Fibroblast of skin of right quadriceps (primary cell): ENCODE measurements at places on chromosomes 5 and 9.

- peak; percentile 20 for DNase-seq
Measured at GRCh38 chr5:173138707-173139106, 5.6 kb upstream of the BNIP1 start.

DNA sequence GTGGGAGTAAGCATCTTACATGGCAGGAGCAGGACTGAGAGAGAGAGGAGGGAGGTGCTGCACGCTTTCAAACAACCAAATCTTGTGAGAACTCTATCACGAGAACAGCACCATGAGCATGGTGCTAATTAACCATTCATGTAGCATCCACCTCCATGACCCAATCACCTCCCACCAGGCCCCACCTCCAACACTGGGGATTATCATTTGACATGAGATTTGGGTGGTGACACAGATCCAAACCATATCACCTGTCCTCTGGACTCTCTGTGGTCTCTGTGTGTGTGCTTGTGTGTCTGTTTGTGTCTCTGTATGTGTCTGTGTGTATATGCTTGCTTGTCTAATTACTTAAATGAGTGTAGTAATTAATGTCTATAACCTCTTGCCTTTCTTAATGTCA, 31.1 kb downstream of the SEC61B start:
- DNase-seq = no peak

GRCh38 chr5:38677636-38678035, 121.2 kb upstream of the LIFR start:
- no peak for DNase-seq

DNA sequence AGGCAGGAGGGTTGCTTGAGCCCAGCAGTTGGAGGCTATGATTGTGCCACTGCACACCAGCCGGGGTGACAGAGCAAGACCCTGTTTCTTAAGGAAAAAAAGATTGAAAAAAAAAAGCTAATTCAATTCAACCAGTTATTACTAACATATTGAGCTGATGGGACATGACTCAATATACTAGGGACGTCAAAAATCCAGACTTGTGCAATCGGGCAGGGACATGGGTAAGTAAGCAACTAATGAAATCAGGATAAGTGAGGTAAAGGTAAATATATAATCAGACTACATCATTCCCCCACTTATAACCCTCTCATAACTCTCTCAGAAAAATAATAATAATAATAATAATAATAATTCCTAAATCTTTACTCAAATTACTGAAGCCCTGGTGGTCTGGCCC, 975 bp upstream of the HAVCR1 start:
- no peak for DNase-seq

- DNase-seq = peak; percentile 61
Measured at GRCh38 chr5:10724781-10725507, 36.1 kb downstream of the DAP start.

DNA sequence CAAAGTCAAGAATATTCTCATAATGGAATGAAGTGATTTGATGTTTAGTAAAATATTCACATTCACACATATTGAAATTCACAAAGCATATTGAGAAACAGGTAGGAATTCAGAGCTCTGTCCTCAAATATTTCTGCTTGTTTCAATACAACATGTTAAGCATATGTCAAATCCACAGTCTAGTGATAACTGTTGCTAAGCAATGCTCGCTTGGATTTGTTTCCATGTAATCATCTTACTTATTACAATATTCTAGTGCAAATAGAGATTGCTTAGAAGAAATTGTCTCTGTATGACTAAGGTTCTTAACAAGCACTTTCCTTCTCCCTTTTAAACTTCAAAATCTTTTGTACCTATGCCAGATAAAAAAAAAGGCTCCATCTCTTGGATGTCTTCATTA, 995.7 kb downstream of the CDH18 start:
- no peak for DNase-seq

DNA sequence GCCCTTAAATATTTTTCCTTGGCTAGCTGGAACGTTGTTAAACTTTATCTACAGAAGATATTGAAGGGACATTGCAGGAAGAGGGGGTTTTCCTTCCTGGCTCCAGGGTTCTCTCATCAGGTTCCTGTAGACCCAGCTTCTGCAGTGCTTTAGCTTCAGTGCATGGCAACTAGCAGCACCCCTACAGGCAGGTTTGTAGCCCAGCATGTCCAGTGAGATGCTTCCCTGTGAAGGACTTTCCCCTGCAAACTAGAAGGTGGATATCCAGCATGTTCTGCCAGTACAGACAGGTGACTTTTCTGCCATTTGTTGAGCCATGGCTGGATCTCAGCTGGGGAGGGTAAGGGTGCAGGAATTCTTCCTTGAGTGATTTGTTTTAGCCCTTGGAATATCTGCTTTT, 10.4 kb downstream of the CCL28 start:
- DNase-seq = no peak

DNA sequence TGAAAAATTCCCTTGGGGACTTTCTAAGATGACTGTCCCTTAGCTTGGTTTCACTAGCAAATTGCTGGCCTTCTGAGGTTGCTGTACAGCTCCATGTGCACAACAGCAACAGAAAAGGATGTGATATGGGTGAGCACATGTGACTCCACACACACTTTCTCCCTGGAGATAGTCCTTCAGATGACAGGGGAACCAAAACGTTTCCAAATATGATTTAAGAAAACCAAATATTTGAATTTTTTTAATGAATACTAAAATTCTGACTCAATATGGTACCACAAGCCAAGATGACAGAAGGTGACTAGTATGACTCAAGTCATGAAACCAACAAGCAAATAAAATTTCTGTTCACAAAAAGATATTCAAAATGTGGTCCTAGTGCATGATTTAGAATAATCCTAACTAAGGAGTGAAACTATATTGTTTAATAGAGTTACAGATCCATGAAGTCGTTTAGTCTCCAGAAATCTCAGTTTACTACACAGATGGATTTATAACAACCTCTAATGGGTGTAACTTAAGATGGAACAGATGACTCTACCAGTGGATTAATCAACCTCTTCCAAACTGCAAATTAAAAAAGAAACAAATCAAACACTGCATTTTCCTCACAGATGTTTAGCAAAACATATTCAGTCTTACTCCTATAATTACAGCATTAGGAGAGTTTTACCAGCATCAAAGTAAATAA, 144.8 kb upstream of the PIK3R1 start:
- DNase-seq = peak; percentile 18

GRCh38 chr5:96114736-96115135, 153.1 kb upstream of the ELL2 start:
- peak; percentile 63 for DNase-seq

DNA sequence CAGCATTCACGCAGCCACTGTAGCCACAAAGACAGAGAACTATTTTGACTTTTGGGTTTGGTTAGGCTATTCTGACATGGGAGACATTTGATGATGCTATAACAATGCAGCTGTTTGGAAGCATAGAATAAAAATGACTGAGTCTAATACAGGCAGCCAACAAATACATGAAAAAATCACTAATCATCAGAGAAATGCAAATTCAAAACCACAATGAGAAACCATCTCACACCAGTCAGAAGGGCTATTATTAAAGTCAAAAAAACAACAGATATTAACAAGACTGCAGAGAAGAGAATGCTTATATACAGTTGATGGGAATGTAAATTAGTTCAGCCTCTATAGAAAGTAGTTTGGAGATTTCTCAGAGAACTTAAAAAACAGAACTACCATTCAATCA, 107.1 kb upstream of the POC5 start:
- DNase-seq = no peak

DNA sequence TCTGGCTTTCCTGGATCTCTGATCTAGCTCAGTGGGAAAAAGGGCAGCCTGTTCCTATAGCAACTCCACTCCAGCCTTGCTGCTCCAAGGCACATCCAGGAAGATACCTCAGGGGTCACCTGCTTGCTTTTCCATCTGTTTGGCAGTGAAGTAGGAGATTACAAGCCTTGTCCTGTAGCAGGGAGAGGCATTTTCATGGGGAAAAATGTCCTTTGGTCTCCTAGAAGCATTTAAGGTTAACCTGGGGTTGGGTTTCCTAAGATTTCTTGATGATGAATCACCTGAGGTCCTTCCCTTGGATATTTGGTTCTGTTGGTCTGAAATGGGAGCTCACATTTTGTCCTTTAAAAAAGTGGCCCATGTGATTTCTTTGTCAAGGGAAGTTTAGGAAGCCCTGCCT, 1.5 kb upstream of the TMEM174 start:
- no peak for DNase-seq

DNA sequence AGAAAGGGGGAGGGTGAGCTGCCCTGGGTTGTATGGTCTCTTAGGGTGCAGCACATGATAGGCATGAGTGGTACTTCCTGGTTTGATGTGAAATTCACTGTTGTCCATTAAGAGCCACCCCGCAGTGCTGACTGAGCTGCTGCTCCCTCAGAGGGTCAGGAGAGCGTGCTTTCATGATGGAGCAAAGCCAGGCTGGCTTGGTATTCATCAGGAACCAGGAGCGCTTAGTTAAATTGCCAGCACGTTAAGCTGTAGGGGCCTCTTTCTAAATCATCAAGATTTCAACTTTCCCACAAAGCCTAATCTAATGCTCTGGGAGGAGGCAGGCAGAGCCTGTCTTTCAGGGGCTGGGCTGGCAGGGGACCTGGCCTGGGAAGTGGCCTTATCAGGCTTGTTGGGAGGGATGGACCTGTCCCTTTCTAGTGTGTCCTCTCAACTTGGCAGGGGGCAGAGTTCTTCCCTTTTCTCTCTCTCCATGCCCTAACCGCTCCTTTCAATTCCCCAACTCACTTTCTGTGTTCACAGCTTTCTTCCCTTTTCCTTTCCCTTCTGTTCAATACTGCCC, 7.9 kb downstream of the CYSTM1 start:
- DNase-seq = peak; percentile 37

DNA sequence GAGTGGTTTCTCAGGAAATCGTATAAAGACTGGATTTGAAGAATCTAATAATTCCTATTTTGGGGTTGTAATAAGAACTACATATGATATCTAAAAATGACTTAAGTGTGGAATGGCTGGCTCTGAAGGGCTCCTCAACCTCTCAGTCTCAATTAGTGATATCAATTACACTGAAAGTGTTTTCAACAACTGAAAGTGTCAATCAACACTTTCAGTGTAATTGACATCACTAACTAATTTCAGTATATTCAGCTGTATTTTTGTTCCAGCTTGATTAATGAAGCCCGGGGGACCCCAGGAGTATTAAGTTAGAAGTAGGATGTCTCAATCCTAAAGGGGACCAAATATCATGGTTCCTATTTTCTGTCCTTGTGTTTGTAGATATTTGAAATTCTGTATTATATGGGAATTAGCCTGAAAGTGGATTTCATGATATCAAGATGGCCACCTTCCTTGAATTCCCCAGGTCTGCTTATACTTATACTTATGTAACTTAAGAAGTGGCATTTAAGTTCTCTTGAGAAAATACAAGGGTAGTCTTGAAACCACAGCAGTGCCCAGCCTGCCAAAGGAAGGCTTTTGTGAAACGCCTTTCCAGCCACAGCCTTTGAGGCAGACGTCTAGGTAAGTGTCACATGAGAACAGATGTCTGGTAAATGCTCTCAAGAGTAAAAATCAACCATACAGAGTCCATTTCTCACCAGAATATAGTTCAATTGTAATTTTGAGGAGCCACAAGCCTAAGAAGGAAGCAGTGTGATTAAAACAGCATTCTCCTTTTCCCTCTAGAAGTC, 4.6 kb downstream of the BASP1 start:
- DNase-seq = peak; percentile 20

GRCh38 chr5:29089591-29090130, 2051.3 kb upstream of the CDH9 start:
- DNase-seq = no peak

DNA sequence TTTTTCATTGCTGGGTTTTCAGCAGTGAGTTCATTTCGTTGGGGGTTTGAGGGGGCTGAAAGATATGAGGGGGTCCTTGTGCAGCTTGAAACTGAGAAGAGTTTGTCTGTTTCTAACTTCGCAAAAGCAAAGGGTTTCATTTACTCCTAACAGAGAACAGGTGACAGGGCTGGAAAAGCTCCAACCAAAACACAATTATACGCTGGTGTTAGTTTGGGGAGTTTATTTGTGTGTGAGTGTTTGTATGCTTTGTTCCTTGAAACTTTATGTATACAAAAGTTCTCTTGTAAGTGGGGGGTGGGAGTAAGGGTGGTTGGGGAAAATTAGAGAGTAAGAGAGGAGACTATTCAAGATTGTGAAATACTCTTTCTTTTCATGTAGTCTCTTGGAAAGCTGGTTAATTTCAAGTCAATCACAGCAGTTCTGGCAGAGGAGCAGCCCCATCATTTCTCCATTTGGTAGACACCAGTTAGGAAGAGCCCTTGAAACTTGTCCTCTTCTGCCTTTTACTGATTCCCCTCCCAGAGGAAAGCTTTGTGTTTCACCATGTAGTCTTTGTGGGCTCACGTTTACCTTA, 881 bp downstream of the TNFAIP8 start:
- DNase-seq = no peak

- no peak for DNase-seq
Measured at GRCh38 chr5:85823462-85824426, 794.0 kb upstream of the COX7C start.

DNA sequence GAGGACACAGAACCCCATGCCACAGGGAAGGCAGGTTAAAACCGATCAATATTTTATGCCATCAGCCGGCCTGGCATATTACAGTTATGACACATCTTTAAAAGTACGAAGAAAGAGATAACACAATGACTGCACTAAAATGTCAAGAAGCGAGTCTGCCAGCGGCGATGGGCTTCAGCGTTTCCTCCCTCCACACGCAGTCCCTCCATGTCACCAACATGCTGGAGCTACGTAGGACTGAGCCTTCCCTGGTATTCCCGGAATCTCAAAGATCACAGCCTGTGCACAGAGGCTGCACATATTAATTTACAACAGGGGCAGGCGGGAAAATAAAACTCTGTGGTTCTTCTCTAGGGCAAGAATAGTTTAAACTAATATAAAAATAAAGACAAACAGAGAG, 257.7 kb downstream of the IRX1 start:
- DNase-seq = no peak

DNA sequence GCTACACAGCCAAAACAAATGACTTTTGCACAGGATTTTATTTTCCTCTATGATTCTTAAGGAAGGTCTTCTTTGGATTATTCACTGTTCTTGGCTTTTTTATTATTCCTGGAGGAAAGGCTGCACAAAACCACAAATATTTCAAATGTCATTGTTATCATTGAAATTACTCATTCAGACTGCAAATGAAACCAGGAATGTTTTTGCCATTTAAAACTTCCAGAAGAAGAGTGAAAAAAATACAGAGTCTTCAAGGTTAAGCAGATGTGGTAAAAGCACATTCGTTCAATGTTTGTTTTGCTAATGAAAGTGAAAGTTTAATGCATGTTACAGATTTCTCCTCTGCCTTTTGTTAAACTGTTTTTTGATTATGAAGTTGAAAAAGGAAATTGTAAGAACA, 238.2 kb downstream of the TLE4 start:
- DNase-seq = peak; percentile 88

DNA sequence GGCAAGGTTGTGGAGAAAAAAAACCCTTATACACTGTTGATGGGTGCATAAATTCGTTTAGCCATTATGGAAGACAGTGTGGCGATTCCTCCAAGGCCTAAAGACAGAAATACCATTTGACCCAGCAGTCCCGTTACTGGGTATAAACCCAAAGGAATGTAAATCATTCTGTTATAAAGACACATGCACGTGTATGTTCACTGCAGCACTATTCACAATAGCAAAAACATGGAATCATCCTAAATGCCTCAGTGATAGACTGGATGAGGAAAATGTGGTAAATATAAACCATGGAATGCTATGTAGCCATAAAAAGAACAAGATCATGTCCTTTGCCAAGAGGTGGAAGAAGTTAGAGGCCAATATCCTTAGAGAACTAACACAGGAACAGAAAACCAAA, 119.9 kb upstream of the PRR16 start:
- DNase-seq = no peak

GRCh38 chr9:129888293-129889121, 53.2 kb downstream of the USP20 start:
- DNase-seq = no peak

- DNase-seq = no peak
Measured at GRCh38 chr9:18710065-18710464, 236.1 kb downstream of the ADAMTSL1 start.

GRCh38 chr5:139361835-139362429, 20.3 kb downstream of the PAIP2 start:
- DNase-seq = no peak
